ENCODE measurements at places on chromosomes 7 and 10.

DNA sequence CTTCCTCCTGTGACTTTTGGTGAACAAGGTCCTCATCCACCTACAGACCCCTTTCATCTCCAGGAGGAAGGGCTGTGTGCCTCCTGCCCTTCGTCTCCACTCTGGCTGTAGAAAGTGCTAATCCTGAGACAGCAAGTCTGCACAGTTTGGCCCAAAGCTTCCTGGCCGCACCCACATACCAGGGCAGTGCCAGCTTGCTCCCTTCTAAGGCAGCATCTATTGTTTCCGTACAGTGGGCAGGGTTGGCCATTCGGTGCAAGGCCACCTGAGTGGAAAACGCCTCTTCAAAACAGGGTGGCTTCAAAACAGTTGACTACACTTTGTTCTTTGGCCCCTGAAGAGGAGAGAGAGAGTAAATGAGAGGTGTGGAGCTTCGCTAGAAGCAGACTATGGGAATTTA lies 134.1 kb upstream of the KLF14 start:
- no peak for DNase-seq

DNA sequence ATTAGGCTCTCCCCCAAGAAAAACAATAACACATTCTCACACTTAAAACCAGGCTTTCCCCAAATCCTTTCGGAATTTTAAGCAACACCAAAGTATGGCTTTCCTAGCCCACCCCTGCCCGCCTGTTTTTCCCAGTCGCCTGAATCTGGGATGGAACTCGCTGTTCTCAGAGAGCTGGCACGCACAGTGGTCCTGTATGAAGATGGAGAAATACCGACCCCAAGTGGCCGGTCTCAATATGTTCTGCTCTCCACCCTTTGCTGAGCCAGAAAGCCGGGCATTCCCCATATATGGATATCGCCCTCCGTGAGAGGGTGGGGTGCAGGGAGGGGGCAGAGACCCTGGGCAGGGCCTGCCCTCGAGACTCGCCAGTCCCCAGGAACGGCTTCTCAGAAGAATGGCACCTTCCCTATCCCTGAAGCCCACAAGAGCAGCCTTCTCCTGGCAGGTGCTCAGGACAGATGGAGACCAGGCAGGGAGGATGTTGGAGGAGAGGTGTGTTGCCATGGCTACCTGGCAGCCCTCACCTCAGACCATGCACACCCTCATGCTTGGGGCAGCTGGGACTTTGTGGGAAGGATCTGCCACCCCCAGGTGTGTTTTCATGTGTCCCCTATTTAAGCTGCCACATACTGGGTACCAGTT lies 3.4 kb downstream of the TACR2 start:
- DNase-seq = peak; percentile 47

DNA sequence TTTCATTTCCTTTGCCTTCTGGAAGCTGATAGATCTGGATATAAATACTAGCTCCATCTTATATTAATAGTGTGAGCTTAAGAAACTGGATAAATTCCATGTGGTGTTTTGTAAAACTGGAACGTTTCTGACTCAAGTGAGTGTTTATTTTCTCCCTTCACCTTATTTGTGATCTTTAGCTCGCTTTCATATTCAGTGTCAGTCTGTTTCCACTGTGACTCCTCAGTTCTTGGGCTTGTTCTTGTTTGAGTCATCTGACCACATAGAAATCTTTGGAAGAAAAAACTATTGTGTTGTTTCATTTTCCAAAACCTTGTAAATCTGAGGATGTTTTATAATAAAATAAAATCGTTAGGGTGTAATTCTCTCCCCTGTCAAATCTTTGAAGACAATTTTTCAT lies 186.4 kb downstream of the POLR1F start:
- DNase-seq = no peak

DNA sequence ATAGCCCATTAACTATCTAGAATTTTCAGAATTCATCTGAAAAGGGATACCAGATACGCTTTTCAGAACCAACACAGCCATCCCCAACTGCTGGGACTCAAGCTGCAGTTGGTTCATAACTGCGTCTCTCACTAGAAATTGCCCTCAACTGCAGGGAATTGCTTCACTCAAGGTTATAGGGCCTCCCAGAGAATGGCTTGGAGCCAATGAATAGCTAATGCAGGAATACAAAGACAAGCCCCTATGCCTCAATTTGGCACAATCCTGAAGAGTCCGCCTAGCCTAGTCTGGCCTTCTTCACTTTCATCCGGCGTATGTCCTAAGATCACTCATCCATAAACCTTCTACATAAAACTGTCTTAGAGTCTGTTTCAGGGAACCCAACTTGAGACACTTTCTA lies 164.0 kb downstream of the SKAP2 start:
- DNase-seq = no peak

- DNase-seq = no peak
Observed at GRCh38 chr10:84524435-84524834, 196.0 kb downstream of the CCSER2 start.

DNA sequence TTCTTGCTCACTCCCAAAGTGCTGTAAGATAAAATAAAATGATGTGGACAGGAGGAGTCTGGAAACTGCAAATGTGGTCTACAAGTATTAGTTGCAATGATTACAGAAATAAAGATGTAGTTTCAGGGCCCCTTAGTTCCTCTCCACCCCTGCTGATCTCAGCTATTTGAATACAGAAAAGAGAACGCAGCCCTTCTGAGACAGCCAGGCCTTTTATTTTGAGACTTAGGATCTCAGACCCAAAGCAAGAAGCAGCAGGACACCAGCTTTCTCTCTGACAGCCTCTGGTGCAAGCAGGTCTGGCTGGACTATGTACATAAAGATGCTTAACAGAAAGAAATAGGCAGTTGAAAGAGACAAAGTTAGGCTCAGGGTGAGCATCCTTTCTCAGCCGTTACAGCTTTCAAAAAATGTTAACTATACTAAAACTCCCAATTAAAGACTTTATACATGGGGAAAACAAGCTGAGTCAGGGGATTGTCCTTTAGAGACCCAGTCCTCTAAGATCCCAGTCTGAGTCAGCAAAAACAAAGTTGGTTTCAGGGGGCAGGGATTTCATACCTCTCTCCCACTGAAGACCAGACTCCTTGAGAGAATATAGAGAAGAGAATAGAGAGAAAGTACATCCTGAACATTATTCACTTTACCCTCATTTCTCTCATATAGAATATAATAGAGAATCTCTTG lies 220.4 kb downstream of the TMEM178B start:
- DNase-seq = no peak

GRCh38 chr7:2631946-2632732 lies at the start of gene TTYH3:
TSS of gene TTYH3 (plus strand) at chr7:2631986. CDS start at chr7:2632156, 170 bp downstream.
- peak; percentile 25 for DNase-seq

- DNase-seq = no peak
Observed at GRCh38 chr10:1539216-1539615, 198.1 kb downstream of the ADARB2 start.

GRCh38 chr7:151742713-151743480 lies 134.0 kb downstream of the PRKAG2 start:
- no peak for DNase-seq

- DNase-seq = peak; percentile 12
Observed at GRCh38 chr10:84294766-84295447, 33.5 kb upstream of the CCSER2 start.

- DNase-seq = no peak
Observed at GRCh38 chr7:139153832-139154231, 44.3 kb upstream of the ZC3HAV1 start.

DNA sequence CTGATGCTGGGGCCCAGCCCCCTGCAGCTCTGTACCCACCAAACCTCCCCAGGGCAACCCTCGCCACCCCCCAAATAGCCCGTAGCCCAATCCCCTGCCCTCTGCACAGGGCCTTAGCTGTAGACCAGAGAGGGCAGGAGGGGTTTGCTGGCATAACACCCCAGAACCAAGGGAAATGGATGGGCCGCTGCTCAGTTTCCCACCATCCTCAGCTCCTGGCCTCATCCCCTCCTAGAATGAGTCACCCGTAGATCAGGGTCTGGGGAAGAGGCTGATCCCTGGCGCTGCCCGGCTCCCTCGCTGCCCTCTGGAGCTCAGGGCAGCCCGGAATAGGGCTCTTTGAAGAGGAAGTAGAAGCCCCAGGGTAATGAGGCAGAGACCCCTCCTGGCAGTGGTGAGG lies 31.2 kb downstream of the LDB3 start:
- no peak for DNase-seq

DNA sequence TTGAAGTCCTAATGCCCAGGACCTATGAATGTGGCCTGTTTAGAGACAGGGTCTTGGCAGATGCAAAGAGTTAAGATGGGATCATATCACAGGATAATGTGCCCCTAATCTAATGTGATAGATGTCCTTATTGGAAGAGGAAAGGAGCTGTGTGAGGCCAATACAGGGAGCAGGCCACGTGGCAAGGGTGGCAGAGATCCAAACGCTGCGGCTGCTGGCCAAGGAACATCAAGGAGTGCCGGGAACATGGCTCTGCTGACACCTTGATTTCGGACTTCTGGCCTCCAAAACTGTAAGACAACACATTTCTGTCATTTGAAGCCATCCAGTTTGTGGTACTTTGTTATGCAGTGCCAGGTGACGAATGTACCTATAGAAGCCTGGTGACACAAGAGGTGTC lies 37.7 kb upstream of the EZH2 start:
- no peak for DNase-seq

- DNase-seq = no peak
Observed at GRCh38 chr10:61021926-61022325, 77.9 kb upstream of the RHOBTB1 start.

DNA sequence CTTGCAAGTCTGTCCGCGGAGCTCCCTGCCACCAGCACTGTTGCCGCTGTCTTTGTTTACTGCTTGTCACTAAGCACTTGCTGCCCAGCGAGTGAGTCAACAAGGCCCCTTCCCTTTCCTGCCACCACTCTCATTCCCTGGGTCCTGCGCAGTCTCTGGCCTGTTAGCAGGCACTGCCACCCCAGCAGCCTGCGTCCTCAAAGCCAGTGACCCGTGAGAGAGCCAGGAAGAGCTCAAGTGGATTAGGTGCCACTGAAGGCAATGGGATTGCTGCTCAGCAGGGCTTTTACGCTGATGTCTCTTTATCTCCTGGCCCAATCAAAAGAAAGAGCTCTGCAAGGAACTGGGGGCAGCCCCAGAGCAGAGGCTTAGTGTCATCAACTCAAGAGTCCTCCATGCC lies at the start of gene FRMPD2:
FRMPD2 (minus strand) TSS at position 61 of the 400 bp plus-strand sequence. CDS start 129 bp downstream, outside the sequence.
- DNase-seq = no peak

GRCh38 chr7:148763622-148764021 lies 64.9 kb downstream of the CUL1 start:
- DNase-seq = no peak

- DNase-seq = no peak
Observed at GRCh38 chr7:87202705-87203104, 16.8 kb downstream of the TMEM243 start.

GRCh38 chr10:97843281-97843671 lies 6.4 kb upstream of the GOLGA7B start:
- DNase-seq = no peak

DNA sequence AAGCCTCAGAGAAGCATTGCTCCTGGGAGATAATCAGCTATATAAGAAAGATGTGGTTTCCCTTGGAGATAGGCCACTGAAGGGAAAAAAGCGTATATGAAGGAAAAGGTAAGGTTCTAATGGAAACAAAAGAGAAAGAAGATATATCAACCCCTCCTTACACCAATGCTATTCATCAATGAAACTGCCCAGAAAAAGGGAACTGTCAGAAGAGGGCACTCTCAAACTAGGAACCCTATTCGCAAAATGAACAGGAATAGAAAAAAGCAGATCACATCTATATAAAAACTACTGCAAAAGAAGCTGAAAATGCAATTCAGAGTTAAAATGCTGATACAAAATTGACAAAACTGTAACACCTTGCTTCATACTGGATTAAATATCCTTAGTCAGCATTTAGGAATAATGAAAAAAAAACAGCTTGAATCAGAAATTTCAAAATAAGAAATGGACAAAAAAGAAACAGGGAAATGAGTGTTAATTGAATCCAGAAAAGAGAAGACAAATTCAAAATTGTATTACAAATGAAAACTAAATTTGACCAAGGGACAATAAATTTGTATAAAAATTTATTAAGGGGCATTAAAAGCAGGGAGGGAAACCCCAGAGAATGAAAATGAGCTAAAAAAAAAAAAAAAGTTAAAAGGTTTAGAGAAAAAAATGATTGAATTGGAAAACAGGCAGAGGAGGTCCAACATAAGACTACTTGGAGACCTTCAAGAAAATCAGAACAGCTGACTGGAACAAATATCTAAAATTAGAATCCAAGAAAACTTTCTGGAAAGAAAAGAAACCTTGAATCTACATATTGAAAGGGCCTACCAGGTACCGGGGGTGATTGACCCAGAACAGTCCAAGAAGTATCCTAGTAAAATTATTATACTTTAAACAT lies 17.9 kb downstream of the NHLRC2 start:
- DNase-seq = no peak

- no peak for DNase-seq
Observed at GRCh38 chr7:18200855-18201254, 173.2 kb upstream of the PRPS1L1 start.

DNA sequence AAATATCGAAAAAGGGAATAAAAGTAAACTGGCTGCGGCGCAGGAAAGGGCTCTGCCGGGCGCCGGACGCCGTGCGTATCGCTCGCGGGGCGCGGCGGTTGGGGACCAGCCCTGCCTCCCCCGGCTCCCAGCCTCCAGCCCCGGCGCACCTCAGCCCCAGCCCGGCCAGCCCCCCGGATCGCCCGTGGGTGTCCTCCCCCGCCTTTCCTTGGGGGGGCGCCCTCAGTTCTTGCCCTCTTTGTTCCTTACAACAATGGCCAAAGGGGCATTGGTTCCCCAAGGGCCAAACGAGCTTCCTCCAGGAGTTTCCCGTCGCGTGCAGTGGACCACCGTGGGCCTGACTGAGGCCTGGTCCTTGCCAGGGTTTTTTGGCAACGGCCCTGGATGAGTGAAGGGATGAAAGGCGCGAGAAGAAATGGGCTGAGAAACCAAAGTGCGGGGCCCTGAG lies 1.2 kb downstream of the MACROH2A2 start:
- DNase-seq = no peak

- no peak for DNase-seq
Observed at GRCh38 chr7:36036590-36036989, 116.5 kb upstream of the EEPD1 start.

Measured in activated CD4-positive, alpha-beta T cell treated with anti-CD3 and anti-CD28 coated beads, Interleukin-2, amount 10 ng/mL, durations not matched to agents 7 days and 5 days (primary cell).